ENCODE measurements at places on chromosomes 11 and 22.
A peak's percentile ranks its signal among the peaks of the same experiment; 100 is the strongest.

DNA sequence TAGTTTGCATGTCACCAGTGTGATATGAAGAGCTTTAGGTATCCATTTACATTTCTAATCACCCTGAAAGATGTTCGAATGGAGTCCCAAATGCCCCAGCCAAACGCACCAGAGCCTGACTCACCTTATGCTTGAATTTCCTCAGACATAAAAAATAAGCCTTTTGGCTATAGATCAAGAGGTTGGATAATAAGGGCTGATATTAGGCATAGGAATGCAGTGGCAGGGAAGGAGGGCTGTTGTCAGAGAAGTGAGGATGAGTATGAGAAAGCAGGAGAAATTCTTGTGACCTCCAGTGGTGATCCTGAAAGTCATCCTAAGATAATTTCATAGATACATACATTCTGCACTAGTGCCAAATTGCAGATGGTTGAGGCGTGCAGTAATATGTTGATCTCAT is 264.6 kb downstream of the NELL1 start:
- DNase-seq, result no peak

DNA sequence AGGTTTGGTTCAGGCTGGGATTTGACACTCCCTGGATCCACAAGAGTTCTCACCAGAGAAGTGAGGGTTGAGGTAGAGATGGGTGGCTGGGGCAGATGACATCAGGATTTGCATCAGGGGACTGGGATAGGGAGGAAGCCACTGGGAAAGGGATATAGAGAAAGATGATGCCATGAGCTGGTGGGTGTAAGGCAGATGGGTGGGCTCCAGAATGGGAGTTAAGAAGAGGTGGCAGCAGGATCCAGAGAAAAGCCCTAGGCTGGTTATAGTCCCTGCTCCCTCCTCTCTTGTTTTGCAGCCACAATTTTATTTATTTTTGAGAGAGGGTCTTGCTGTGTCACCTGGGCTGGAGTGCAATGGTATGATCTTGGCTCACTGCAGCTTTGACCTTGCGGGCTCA is 1.8 kb upstream of the C1QTNF4 start:
- DNase-seq, result no peak

DNA sequence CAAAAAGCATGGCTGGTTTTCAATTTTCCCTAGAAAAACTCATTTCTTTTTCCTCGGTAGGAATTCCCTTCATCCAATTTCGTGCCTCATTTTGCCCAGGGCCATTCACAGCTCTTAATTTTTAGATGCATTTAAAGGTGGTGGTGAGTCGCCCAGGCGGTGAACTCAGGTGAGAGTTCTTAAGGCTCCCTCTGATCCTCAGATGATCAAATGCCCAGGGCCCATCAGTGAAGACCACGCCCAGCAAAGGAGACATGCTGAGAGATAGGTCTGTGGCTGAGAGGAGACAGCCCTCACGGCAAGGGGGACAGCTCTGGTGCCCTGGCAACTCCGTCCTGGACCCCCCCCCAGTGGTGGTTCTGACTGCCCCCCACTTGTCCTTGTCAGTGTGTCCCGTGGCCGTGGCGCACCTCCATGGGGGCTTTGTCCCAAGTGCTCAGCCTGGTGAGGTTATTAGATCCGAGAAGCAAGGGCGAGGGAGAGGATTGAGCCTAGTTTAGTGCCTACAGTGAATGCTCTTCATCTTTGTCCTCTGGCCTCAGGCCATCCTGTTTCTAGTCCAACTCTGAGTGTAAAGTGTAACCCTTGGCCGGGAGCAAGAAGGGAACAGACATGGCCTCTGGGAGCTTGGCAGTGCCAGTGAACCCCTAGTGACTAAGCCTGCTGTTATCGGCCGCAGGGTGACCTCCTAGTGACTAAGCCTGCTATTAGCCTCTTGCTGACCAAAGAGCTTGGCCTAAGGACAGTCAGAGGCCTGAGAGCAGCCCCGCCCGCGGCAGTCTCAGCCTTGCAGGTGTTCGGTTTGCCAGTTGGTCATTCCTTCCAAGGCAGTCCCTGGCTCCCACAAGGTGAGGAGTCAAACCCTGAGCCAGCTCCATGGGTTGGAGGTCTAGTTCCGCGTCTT is 83.5 kb downstream of the CTTN start:
- no peak for DNase-seq

DNA sequence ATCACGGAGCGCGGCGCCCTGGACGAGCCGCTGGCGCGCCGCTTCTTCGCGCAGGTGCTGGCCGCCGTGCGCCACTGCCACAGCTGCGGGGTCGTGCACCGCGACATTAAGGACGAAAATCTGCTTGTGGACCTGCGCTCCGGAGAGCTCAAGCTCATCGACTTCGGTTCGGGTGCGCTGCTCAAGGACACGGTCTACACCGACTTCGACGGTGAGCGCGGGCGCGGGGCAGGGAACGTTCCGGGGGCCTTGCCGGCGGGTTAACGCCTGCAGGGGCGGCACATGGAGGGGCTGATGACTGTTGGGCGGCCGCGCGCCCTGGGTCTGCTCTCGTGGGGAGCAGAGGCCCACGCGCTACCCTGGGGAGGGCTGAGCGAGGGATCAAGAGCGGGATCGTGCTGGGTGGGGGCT is 1.0 kb downstream of the PIM3 start:
- DNase-seq, result no peak

DNA sequence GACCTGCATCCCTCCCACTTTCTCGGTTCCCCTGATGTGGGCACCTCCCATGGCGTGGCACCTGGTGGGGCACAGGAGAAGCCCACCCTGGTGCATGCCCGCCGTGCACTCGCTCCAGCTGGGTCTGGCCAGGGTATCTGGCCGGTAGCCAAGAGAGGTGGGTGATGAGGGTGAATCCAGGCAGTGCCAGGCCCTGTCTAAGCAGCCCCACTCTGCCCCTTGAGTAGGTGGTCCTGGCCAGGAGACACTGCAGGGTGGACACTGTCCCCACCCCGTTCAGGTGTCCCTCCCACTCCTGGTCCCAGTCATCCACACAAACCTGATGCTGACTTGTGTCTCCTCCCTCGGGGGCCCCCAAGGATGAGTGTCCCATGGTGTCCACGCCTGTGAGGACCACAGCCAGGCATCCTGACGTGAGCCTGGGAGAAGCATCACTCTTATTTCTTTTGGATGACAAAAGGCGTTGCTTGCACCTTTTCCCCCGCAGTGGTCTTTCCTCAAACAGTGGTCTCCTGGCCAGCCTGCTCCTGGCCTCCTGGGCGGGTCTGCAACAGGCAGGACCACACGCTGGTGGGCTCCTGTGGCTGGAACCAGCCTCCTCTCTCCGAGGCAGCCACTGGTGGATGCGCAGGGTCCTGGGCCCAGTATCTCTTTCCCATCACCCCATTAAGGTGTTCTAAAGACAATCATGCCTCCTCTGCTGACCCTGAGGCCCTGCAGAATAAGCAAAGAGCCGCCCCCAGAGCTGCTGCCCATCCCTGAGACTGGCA is 922.3 kb downstream of the BRD1 start:
- DNase-seq, result no peak

- DNase-seq, result peak; percentile 20
These were observed 28.4 kb downstream of the CCDC90B start for GRCh38 chr11:83257761-83258168.

- no peak for DNase-seq
These were observed 357.0 kb downstream of the LRRC4C start for GRCh38 chr11:41102471-41102870.

DNA sequence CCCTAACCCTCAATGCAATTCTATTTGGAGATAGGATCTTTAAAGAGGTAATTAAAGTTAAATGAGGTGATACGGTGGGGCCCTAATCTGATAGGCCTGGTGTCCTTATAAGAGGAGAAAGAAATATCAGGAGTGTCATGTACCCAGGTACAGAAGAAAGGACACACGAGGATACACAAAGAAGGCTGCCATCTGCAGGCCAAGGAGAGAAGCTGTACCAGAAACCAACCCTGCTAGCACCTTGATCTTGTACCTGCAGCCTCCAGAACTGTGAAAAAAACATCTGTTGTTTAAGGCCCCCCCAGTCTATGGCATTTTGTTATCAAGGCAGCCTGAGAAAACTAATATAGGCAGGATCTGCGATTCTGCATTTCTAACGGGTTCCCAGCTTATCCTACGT is 44.2 kb downstream of the FBXO7 start:
- DNase-seq, result peak; percentile 33

- DNase-seq, result no peak
These were observed 173.8 kb downstream of the LARGE1 start for GRCh38 chr22:33746501-33746928.

GRCh38 chr11:44213148-44213547 is 96.8 kb downstream of the ALX4 start:
- no peak for DNase-seq

GRCh38 chr11:82494988-82495432 is 238.7 kb downstream of the FAM181B start:
- peak; percentile 64 for DNase-seq

GRCh38 chr22:30968015-30968923 is at the start of gene MORC2:
TSS of gene MORC2 (minus strand) at chr22:30968774. CDS start at chr22:30967889, 885 bp downstream.
- peak; percentile 88 for DNase-seq

DNA sequence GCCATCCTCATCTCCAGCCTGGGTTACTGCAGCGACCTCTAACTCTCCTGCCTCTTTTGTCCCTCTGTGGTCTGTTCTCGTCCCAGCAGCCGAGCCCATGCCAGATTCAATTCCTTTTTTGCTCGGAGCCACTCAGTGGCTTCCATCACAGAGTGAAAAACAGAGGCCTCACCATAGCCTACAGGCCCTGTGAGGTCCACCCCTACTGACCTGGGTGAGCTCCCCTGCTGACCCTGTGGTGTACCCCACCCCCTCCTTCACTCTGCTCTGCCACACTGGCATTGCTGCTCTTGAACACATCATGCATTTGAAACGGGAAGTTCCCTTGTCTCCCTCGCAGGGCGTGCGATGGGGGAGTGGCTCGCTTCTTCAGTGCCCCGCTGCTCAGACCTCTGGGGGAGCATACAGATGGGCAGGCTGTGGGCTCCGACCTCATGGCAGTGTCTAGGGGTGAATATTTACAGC is 2.1 kb downstream of the AIP start:
- DNase-seq, result no peak

DNA sequence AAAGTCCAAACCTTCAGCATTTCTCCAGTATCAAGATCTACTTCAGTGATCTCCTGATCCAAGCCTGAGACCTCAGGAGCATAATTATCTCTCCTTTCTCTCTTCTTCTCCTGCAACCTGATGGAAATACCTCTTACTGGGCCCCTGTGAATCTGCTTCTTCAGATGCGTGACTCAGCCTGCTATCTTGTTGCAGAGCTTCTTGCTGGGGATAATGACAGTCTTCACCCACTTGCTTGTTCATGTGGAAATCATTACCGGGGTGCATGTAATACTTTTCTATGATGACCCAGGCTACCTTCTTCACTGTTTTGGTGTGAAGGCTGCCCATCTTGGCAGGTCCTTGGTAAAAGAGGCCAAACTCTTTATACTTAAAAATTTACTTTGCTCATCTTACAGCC is 140.0 kb upstream of the POU2AF2 start:
- peak; percentile 23 for DNase-seq

DNA sequence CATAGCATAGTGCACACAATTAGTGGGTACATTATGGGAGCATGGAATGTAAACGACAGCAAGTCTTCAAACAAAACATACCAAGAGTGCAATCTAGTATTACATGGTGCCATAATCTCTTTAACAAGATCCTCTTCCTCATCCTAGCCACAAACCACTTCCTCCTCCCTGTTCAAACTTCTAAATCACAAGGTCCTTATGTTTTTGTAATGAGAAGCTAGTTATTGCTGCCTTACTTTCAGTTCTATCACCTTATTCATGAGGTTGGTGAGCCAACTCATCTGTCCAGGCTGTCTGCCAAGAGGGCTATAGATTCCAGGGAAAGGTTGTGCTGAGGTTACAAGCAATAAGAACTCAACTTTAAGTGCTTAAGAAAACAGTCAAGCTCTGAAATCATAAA is 195.4 kb upstream of the ARHGAP20 start:
- DNase-seq, result no peak

DNA sequence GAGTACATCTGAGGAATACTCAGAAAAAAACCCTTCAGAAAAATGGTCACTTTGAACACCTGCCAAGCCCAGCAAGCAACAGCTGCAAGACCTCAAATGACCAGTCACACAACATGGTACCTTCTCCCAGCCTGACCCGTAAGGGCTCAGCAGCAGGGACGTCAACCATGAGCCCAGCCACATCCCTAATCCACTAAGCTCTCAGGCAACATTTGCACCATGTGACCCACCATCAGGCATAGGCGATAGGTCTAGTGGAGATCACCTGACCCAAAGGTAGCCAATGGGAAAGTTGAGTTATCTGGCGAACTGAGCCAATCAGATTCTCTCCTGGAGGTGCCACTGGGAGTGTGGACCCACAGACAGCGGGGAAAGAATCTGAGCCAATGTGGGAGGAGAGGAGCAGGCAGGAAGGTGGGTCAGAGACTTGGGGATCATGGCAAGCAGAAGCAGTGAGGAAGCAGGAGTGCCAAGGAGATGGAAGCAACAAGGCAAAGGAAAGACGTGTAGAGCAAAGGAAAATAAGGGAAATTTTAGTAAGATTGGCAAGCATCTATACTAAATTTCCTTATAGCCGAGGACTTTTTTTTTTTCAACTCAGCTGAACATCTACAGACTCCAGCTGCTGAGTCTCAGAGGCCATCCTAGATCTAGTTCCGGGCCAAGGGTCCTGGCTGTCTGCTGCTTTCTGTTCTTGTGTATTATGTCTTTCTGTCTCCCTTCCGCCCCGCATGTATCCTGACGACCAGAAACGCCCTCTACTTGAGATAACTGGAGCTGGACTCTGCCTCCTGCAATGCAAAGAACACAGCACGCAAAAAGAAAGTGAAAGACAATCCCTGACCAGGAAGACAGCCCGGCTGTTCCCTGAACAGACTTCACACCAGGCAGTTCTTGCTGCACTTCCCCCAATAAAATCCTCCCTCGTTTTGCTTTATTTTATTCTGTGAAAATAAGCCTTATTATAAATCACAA is 11.0 kb upstream of the PLAAT2 start:
- DNase-seq, result peak; percentile 16

GRCh38 chr11:114594703-114595102 is 883 bp downstream of the NXPE4 start:
- no peak for DNase-seq

GRCh38 chr22:20084547-20085413 is 4.7 kb downstream of the DGCR8 start:
- peak; percentile 68 for DNase-seq

- no peak for DNase-seq
These were observed 88.2 kb downstream of the CWC15 start for GRCh38 chr11:94885133-94885532.

- DNase-seq, result peak; percentile 76
These were observed 563 bp downstream of the BID start for GRCh38 chr22:17773606-17774205.

Measured in mesendoderm (in vitro differentiated cells).